ENCODE measurements at places on chromosomes 1 and 21.

DNA sequence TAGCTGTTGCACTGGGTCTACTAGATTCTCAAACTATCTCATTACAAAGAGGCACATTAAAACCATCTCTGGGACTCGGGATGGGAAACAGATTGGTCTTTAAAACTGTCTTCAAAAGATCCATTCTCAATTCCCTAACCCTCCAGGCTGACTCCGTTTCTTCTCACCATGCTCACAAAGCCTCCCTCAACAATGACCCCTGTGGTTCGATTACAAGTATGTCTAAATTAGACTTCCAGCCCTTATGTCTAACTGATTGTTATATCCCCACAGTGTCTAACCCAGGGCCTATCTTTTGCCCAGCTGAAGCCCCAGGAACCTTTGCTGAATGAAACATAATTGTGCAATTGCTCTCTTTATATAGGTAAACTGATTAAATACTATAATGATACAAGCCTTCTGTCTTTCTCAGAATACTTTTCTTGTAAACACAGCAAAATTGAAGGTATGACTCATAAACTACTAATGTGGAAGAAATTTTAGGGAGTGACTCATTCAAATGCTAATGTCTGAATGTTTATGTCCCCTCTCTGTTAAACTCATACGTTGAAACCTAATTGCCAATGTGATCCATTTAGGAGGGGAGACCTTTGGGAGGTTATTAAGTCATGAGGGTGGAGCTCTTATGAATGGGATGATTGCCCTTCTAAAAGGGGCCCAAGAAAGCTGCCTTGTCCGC is 65.6 kb upstream of the DAB1 start:
- no peak for DNase-seq

DNA sequence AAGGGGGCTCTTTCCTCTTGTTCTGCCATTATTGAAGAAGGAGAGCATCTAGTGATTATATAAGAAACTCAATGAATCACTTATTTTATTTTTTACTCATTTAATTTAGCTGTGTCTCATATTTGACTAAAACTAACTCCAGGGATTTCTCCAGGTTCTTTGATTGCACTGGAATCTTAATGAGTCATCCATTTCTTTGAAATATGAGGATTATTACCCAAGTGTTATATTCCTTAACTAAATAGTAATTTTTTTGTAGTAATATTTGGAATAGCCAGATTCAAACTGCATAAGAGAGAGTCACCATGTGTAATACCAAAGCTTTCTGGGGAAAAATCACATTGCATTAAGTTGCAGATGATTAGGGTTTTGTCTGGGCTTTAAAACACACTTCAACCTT is 59.5 kb downstream of the NTMT2 start:
- no peak for DNase-seq

DNA sequence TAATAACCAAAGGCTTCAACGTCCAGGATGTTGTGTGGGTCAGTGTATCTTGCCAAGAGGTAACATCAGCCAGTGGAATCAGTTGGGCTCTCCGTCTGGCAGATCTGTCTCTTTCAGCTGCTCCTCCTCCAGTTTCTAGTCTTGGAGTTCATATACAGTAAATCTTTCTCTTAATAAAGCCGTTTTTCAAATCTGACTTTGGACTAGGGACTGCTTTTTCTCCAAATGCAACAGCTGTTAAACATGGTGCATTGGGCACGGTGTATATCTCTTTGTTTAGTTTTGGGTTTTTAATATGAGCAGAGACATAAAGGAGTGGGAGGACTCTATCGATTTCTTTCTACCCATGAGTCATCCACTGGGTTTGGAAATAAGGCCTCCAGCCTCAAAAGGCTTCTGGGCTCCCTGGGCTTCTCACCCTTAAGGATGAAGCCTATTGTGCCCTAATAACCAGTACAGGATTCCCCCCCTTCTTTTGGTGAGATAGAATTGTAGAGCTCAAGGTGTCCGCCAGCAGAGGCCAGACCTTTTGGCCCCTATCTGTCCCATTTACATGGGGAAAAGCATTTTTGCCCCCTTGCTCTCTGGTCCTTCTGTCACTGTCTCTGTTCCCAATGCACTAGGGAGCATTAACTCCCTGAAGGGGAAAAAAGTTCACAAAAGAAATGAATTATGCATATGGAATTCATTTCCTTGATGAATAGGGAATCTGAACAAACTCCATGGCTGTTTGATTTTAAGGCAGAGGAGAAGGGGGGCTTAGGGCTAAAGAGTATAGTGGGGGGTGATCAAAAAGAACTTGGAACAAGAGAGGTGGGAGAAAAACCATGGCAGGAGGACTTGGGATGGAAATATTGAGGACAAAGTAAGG is 86.0 kb downstream of the PBX1 start:
- DNase-seq, result no peak

DNA sequence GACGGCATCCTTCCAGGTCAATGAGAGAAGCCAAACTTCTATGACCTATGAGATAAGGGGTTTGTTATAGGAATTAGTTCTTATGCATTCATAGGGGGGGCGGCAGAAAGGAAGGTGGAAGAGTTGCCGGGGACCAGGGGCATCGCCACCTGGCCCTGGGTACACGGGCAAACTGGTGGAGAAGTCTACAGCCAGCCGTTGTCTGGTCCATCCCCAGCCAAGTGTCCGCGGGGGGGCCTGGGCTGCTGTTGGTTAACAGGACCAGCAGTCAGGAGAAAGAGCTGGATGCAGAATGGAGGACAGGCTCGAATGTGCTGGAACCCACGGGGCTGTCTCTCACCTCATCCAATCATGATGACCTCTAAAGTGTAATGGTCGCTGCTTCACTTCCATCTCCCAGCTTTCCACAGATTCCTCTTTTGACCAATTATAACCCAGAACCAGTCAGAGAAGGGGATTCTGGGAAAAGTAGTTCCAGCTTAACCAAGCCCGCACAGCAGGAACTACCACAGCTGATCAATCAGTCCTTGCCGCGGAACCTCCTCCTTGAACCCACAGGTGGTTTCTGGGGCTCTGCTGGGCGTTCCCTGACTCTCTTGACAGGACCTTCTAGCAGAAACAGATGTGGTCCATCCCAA is 17.8 kb downstream of the TMEM51 start:
- DNase-seq, result no peak

- no peak for DNase-seq
Measured at GRCh38 chr1:36528361-36529349, 45.9 kb upstream of the CSF3R start.

DNA sequence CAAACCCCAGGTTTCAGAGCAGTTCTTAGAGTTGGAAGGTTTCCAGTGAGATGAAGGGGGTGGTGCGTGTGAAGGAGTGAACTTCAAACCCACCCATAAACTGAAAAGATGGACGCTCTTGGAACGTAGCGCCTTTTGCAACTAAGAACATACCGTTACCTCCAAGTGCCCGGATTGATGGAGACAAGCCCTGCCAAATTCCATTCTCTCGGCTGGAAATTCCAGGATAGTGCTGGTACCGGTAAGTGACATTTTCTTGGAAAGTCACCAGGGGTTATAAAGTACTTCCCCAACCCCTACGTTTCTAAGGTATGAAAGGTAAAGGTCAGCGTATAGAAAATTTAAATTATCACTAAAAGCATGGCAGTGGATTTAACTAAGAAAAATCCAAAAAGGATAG is 91.6 kb upstream of the CLDN14 start:
- DNase-seq, result no peak

- no peak for DNase-seq
Measured at GRCh38 chr1:185559684-185560331, 174.4 kb upstream of the HMCN1 start.

- no peak for DNase-seq
Measured at GRCh38 chr1:245469734-245470133, 314.9 kb downstream of the KIF26B start.

DNA sequence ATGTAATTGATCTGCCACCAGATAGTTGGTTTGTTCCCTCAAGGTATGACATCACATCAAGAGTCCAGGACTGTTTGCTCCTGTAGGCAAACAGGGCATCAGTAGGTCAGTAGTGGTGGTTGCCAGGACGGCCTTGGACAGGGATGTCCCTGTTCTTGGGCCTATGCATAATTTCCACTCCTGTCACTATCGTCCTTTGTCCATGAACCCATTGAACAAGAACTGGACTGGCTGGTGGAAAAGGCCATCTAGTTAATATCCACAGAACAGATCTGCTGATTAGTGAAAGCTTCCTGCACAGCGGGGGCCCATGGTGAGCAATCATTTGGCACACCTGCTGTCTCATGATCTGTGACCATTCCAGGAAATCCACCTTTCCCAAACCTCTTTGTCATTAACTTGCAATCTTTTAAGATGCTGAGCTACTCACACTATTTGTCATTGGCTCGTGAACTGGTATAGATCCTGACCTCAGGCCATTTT is 12.4 kb upstream of the BSDC1 start:
- DNase-seq, result no peak

- DNase-seq, result no peak
Measured at GRCh38 chr1:207833381-207833780, 77.5 kb downstream of the CD34 start.

- no peak for DNase-seq
Measured at GRCh38 chr1:41483001-41483850, 1.3 kb downstream of the EDN2 start.

GRCh38 chr21:38291874-38292273 is 35.1 kb downstream of the KCNJ15 start:
- DNase-seq, result no peak

- no peak for DNase-seq
Measured at GRCh38 chr1:41614818-41615217, 130.3 kb upstream of the EDN2 start.

DNA sequence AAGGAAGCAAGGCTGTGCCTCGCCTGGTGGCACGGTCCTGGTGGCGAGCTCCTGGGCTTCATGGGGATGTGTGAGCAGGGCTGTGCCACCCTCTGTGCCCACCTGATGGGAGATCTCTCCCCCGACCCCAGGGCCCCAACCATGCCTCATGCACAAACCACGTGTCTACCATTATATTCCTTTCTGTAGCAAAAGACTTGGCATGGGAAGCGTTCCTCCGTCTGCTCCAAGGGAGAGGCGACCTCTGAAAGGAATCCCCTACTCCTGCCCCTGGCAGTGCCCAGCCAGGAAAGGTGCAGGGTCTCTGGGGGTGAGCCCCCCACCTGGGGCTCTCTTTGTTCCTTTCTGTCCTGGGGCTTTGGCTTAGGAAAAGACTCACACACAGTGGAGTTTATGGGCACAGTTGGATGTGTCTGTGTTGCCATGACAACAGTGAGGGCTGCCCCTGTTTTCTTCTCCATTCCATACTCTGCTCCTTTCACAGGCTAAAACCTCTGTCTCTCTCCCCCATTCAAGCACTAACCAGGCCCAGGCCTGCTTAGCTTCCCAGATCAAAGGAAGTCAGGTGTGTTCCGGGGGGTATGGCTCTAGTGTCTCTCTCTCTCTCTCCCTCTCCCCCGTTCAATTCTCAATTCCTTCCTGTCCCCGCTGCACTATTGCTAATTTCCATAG is 21.4 kb upstream of the LRRN2 start:
- DNase-seq, result no peak

GRCh38 chr1:3869751-3870301 is 12.6 kb downstream of the DFFB start:
- DNase-seq, result no peak

- DNase-seq, result no peak
Measured at GRCh38 chr1:7084232-7084894, 299.1 kb downstream of the CAMTA1 start.

DNA sequence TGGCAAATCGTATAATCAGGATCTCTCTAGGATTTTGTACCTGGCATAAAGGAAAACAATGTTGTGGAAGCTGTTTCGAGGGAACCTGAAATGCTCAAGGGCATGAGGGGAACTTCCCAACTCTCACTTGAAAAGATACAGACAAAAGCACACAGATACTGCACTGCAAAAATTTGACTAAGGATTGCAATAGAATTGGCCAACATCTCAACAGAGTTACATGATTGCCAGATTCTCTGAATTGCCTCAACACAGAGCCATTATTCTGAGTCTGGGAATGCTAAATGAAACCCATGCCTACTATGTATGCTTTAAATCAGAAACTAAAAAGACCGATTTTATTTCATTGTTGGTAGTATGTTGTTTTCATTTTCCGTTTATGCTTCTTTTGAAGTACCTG is 16.0 kb downstream of the KRTAP19-8 start:
- no peak for DNase-seq

DNA sequence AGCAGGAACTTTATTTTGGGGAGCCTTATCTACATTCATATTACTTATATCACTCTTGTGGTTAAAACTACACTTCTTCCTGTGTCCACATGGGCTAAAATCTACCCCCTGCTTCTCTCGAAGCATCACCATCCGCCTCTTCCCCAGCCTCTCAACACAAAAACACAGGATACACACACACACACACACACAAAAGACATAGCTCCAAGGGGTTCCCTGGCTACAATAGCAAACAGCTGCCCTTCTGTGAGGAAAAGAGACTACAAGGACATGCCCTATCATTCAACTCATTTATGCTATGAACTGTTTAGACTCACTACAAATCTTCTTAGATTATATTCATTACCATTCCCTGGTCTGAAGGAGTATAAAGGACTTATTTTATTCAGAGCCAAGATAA is 155.0 kb downstream of the PIGK start:
- DNase-seq, result no peak

GRCh38 chr1:30657131-30658013 is 66.0 kb downstream of the MATN1 start:
- no peak for DNase-seq

- no peak for DNase-seq
Measured at GRCh38 chr1:5711956-5712645, 280.1 kb downstream of the NPHP4 start.

DNA sequence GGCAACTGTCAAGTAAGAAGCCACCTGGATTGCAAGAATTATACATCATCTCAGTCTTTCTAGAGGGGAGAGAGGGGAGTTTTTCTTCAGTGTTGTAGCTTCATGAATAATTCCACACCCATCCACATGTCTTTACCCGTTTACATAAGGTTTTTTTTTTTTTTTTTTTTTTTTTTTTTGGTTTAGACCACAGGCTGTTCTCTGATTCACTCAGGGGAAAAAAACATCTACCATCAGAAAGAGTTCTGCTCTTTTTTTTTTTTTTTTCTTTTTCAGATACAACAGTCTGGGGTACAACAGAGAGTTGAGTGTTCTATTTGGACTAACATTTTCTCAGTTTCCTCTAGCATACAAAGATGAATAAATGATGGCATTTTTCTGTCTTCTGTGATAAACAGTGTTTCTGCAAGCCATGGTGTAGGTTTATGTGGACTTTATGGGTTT is 4.9 kb upstream of the KIF14 start:
- no peak for DNase-seq

GRCh38 chr1:28983509-28984310 is 69.3 kb downstream of the EPB41 start:
- no peak for DNase-seq

DNA sequence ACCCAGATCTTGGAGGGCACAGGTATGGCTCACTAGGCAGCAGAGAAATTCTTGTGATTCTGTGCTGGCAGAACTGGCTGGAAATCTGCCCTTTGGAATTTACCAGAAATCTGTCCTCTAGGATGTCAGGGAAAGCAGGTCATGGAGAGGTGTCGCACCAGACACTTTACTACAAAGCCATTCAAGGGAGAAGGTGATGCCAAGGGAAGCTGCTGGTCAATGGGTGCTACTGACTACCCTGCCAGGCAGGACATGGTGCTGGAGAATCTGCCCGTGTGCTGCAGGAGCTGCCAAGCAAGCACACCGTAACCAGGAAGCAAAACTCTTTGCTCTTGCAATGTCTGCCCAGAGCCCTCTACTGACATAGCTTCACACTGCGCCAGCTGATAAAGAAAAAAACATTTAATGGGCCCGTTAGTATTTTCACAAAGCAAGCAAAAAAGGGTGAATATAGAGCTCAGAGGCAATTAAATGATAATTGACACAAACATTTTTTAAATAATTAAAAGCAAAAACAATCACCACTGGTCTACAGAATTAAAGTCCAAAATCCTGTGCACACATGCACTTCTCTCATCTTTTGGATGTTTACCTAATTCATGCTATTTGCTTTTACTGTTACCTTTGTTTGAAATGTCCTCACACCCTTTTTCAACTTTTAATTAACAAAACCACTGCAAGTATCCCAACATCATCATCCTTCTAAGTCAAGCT is 7.2 kb upstream of the FBXO28 start:
- no peak for DNase-seq

All from activated CD4-positive, CD25-positive, alpha-beta regulatory T cell (primary cell).